ENCODE measurements at places on chromosomes 12 and 14. TPM values are rescaled to one million over a fixed set of nuclear protein-coding genes. Genes with fewer than 3 reads are reported as not detected.

Gene CLEC9A
- not detected for total RNA-seq

Gene TC2N
- total RNA-seq, result 1.3 TPM

Gene MYF5
- not detected for total RNA-seq

Gene KIF5A
- total RNA-seq, result 1.3 TPM

Gene ACSM4
- not detected for total RNA-seq

DNA sequence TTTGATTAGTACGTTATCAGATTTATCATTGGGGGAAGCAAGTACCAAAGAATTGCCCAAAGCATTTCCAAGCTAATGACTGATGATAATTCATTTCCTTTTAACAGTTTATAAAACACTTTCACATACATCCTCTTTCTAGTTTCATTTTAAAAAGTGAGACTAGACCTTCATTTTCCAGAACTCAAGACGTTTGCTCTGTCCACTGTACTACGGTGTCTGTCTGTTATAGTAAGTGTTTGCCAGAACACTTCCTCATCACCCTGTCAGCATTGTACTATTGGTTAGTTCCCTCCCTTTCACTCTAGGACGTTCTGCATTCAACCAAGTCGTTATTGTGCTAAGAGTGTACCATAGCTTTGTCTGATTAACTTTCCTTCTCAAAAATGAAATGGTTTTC is 81.7 kb upstream of the TMEM263 start:
- DNase-seq, result no peak

DNA sequence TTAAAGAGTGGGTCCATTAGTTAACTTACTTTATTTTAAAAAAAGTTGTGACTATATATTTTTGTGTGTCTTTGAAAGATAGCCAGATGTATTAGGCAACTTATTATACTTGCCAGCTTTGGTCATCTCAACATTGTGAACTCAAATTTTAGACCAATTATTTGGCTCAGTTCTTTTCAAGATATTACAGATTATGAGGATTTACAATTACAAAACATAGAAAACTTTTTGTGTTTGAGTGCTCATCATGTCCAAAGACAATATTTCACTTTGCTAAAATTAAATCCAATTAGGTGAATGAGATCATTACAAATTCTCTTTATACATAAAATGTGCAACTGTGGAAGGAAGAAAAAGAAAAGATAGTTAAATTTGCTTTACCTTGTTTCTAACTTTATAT is 18.3 kb upstream of the PDE3A start:
- no peak for DNase-seq

GRCh38 chr14:37036669-37037341 is 135.6 kb downstream of the SLC25A21 start:
- DNase-seq, result no peak

- no peak for DNase-seq
These were observed 28.6 kb upstream of the RND1 start for GRCh38 chr12:48894271-48894670.

Gene KDM2B
- total RNA-seq, result 34.1 TPM

GRCh38 chr12:52371716-52372115 is 4.4 kb upstream of the KRT85 start:
- no peak for DNase-seq

- DNase-seq, result no peak
These were observed 60.2 kb downstream of the ANO2 start for GRCh38 chr12:5884866-5885265.

- DNase-seq, result peak; percentile 85
These were observed 798 bp downstream of the CCDC198 start for GRCh38 chr14:57492859-57493258.

Gene CARMIL3
- total RNA-seq, result not detected

Gene GSC
- total RNA-seq, result not detected

Gene FLRT2
- 14.7 TPM for total RNA-seq

DNA sequence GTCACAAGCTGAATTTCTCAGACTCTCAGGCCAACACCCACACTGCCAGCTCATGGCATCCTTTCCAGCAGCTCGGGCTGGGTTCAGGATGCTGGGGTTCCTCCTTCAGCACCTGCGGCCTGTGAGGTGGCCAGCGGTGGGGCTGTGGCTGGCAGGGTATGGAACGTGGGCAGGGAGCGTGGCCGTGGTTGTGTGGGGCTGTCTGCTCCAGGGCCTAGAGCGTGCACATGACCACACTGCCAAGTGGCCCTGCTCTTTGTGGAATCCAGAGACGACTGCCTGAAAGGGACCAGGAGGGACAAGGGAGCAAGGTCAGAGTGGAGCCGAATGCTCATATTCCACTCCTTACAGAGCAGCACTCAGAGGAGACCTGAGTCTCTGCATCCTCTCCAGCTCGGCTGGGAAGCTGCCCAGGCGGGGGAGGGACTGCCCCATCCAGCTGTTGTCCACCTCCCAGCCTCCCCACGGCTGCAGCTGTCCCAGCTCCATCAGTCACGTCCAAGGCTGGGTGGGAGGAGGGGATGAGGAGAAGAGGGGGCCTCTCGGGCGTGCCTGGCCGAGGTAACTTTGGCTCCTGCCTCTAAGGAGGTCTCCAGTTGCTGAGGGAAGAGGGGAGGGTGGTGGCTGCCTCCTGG is 71.3 kb downstream of the TSPAN9 start:
- peak; percentile 32 for DNase-seq

GRCh38 chr14:63436286-63437098 is 106.7 kb downstream of the PPP2R5E start:
- no peak for DNase-seq

Gene NKX2-1
- total RNA-seq, result not detected

DNA sequence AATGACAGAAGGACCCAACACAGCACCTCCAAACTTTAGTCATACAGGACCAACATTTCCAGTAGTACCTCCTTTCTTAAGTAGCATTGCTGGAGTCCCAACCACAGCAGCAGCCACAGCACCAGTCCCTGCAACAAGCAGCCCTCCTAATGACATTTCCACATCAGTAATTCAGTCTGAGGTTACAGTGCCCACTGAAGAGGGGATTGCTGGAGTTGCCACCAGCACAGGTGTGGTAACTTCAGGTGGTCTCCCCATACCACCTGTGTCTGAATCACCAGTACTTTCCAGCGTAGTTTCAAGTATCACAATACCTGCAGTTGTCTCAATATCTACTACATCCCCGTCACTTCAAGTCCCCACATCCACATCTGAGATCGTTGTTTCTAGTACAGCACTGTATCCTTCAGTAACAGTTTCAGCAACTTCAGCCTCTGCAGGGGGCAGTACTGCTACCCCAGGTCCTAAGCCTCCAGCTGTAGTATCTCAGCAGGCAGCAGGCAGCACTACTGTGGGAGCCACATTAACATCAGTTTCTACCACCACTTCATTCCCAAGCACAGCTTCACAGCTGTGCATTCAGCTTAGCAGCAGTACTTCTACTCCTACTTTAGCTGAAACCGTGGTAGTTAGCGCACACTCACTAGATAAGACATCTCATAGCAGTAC is 64.6 kb downstream of the RAD52 start:
- no peak for DNase-seq

DNA sequence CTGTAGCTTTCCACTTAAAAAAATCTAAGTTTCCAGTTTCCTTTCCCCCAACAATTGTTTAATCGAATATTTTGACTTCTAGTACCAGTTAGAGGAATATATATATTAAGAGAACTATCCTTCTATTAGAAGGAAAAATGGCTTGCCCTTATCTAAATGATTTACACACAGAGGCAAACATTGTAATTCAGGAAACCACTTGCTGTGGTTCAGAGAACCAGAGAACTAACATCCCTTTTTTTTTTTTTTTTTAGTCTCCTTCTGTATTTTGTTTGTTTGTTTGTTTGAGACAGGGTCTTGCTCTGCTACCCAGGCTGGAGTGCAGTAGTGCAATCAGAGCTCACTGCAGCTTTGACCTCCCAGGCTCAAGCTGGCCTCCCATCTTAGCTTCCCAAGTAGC is 746.6 kb downstream of the VRK1 start:
- no peak for DNase-seq

DNA sequence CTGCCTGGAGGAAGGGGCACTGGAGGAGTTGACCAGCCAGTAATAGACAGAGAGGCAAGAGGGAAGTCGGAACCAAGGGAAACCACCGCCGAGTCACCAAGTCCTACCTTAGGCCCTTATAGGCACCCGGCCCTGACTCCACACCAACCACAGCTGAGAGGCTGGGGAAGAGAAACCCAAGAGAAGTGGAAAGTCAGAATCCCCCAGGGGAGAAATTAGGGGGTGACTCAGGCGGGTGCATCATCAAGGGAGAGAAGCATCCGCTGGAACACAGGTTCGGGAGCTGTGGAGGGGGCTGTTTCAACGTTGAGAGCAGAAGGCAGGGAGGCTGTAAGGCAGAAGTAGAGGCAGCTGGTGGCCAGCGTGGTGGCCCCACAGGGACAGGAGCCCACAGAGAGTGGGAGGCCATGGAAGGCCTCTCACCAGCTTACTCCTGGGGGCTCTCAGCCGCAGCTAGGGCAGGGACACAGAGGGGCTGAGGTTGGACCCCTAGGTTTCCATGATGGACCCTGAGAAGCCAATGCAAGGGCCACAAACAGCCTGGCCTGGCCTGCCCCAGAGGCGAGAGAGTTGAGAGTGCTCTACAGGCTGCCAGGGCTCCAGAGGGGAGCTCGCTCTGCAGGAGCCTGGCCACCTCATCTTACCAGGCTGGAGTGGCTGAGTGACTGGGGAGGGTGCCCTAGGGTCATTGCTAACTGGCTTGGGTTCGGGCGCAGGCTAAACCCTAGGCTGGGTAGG is 1.4 kb upstream of the TRMT61A start:
- DNase-seq, result no peak

Gene PLD4
- total RNA-seq, result not detected

Gene DNM1L
- 76.0 TPM for total RNA-seq

DNA sequence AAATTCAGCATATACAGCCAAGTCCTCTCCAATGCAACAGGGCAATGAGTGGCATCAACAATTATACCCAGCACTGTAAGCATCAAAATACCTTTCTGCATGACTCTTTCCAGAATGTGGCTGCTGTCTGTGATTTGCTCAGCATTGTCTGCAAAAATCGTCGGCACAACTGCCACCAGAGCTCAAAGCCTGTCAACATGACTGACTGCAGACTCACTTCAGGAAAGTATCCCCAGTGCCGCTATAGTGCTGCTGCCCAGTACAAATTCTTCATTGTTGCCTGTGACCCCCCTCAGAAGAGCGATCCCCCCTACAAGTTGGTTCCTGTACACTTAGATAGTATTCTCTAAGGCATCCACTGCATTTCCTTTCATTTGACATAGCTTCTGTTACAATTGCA is 735 bp downstream of the RNASE6 start:
- no peak for DNase-seq

DNA sequence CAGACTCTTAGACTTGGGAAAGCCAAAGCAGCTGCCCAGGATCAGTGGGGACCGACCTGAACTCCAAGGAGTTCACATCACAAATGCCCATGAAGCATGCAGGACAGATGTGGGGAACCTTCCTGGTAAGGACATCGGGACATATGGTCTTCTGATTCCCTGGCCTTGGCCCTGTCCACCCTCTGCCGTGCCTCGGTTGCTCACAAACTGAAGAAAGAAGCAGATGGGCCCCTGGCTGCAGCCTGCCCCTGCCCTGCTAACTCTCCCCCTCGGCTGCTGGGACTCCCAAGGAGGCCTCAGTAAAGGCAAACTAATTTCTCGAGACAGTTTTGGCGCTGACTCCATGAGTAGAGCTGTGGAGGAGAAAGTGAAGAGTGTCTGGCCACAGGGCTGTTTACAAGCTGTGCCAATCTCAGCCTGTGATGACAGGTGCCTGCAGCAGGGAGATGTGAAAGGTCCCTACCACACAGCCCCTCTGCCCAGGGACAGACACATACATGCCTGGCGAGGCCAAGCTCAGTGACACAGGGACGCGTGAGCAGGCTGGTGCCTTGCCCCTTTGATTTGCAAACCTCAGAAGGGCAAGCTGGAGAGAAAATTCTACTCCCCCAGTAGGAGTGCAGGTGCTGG is 48.6 kb downstream of the ISCA2 start:
- no peak for DNase-seq

DNA sequence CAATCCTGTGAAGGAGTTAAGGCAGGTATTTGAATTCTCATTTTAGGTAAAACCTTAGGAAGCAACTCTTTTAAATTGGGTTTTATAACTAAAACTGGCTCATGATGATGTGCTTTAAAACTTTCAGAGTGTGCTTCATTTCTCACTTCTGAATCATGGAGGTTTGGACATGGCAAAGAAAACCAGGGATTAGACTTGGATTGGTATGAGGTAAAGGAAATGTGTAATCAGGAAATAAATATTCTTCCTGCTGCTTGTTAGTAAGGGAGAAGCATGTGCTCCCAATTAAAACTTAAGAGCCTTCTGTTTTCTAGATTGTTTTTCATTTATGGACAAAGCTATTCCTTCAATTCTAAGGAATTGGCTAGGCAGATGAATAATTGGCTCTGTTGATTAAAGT is 57.4 kb downstream of the FBXO33 start:
- peak; percentile 54 for DNase-seq

- DNase-seq, result no peak
These were observed 128.3 kb downstream of the SSPN start for GRCh38 chr12:26323673-26324072.

- DNase-seq, result no peak
These were observed 524.2 kb downstream of the TMTC2 start for GRCh38 chr12:83210933-83211332.

Gene GALNT9
- total RNA-seq, result not detected

GRCh38 chr14:67409461-67409860 is 2.5 kb downstream of the PLEK2 start:
- no peak for DNase-seq

DNA sequence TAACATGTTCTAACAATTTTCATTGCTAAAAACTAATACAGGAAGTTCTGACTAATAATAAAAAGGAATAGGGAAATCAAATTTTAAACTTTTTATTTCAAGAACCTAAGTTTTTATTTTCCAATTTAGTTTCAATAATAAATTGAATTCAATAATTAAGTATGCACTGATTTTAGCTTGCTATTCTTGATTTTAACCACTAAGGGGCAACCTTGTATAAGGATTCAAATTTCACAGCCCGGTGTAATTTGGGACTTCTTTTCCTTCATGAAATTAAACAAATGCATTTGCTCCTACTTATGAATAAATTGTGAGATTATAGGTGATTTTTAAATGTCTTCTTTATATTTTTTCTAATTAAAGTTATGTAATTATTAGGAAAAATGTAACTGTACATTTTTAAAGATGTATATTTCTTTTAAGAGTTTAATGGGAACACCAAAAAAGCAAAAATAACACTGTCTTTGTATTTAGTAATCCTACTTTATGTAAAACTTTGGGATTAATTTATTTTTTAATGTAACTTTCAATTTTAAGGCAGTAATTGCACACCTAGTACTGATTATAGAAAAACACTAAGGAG is 241.4 kb upstream of the PDZRN4 start:
- peak; percentile 48 for DNase-seq

DNA sequence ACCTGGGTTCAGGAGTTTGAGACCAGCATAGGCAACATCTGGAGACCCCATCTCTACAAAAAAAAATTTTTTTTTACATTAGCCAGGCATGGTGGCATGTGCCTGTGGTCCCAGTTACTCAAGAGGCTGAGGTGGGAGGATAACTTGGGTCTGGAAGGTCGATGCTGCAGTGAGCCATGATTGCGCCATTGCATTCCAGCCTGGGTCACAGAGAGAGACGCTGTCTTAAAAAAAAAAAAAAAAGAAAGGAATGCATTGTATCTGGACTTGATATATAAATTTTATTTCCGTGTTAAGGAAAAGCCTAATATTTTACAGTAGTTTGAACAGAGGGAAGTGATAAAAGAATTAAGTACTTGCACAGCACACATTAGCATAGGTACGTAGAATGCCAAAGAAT is 97.2 kb downstream of the ZC3H14 start:
- peak; percentile 45 for DNase-seq

Gene YEATS4
- total RNA-seq, result 10.8 TPM

- no peak for DNase-seq
These were observed 148.4 kb upstream of the PLEKHG7 start for GRCh38 chr12:92554158-92555073.

All from fibroblast of villous mesenchyme (primary cell).